LHCN-M2 (cell line): ENCODE measurements at places on chromosomes 5 and 9. TPM values are rescaled to one million over a fixed set of nuclear protein-coding genes. Genes with fewer than 3 reads are reported as not detected.

DNA sequence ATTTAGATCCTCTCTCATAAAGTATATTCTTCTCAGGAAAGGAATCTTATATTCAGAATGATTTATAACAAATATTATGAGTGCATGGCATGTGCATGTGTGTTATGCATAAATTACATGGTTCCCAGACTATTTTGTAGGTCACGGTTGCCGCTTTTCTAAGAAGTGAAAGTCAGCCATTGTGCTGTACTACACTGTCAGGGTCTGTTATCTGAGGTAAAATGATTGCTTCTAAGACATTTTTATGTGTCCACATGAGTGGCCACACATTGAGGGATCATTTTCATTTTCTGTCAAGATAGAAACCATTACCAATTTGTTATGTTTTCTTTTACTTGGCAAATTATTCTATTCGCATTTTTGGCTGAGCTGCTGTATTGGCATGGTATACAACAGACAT is 210.8 kb downstream of the CWC27 start:
- no peak for DNase-seq

DNA sequence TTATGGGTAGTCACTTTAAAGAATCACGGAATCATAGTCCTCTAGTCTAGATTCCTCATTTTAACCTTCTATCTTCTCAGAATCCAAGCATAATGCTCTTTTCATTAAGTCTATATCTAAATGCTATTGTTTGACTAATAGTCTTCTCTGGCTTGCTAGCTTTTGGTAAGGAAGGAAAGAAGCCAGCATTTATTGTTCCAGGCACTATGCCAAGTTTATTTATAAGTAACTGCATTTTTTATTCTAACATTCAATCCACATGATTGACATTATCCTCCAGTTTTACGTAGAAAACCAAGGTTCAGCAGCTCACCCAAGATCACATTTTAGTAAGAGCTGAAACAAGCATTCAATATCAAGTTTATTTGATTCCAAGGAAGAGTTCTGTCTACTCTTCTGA is 254.2 kb downstream of the SAXO1 start:
- no peak for DNase-seq

The ADRB2 gene
- 4.1 and 4.8 TPM in 2 replicates for total RNA-seq

GRCh38 chr5:95891499-95891898 is 69.0 kb upstream of the GLRX start:
- no peak for DNase-seq

DNA sequence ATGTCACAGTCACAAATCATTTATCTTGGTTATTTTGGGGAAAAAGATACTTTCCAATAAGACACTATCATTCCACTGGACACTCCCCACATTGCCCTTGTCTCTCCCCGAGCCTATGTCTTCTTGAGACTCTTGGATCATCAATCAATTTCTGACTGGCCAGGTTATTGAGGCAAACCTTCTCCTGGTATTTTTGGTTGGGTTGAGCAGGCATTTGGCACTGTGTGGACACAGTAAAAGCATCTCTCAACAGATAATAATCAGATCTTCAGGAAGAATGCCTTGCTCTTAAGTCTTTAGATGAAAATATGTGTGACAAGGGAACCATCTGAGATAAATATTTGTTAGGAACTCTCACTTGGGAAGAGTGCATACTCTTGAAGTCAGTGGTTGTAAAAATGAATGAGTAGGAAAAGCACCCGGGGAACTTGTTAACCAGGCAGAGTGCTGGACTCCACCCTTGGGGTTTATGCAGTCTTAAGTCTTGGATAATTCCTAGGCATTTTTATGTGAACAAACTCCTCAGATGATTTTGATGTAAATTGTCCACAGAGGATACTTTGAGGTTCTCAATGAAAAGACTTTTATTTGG is 223.8 kb upstream of the CLINT1 start:
- DNase-seq: no peak

- no peak for DNase-seq
These were observed 466.9 kb downstream of the DMRTA1 start for GRCh38 chr9:22913518-22913917.

The PCAT7 gene
- not detected in 2 replicates for total RNA-seq

The RASGRF2 gene
- under 0.01 TPM in 1 of 2 replicates, not detected in the other for total RNA-seq

The WDR38 gene
- total RNA-seq: not detected in 2 replicates

DNA sequence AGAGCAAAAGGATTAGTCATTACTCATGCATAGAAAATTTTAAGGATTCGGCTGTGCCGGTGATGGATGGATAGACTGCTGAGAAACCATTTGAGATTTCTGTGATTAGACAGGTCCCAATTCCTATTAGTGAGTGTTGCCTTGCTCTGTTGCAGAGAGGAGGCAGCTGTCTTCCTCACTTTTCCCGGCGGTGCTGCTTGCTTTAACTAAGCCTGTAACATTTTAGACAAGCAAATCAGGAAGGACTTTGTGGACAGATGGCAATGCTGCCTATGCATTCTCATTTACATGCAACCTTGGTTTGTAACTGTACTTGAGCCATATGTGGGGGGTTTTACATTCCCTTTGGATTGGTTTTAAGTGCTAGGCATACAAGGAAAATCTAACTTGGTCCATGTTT is 1176.3 kb downstream of the CDH18 start:
- DNase-seq: no peak

DNA sequence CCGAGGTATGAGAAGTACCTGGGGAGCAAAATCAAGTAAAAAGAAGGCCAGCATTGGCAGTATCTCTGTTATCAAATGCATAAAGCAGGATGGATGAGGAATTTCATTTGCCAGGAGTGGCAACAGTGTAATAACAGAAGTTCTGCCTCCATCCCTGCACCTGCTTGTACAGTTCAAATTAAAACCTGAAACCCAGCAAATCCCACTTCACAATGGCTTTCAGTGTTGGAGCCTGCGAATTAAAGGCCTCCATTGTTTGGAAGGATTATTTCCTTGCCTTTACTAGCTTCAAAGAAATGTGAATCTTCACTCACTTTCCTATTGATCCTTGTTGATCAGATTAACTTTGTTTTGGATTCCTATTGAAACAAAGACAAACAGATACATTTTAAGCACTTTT is 31.5 kb upstream of the IRX1 start:
- DNase-seq: no peak

DNA sequence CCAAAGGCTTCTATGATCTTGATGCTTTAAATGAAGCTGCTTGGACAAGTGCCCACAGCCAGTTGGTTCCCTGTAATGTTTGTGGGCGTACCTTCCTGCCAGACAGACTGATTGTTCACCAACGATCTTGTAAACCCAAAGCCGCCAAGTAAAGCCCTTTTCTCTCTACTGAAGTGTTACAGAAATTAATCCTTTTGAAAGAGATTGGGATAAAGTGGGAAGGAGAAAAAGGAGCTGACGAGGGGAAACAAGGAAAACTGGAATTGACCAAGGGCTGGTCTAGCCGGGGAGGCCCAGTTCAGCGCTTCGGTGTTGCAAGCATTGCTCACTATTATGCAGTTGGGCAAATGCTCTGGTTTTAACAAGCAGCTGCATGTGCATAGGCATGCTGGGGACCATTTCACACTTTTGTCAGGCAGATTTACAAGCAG is 53.2 kb downstream of the ZNF474 start:
- peak; percentile 91 for DNase-seq

The BNC2 gene
- 16.4 and 23.8 TPM in 2 replicates for total RNA-seq

The NRARP gene
- total RNA-seq: 0.06 TPM in 1 of 2 replicates, not detected in the other

DNA sequence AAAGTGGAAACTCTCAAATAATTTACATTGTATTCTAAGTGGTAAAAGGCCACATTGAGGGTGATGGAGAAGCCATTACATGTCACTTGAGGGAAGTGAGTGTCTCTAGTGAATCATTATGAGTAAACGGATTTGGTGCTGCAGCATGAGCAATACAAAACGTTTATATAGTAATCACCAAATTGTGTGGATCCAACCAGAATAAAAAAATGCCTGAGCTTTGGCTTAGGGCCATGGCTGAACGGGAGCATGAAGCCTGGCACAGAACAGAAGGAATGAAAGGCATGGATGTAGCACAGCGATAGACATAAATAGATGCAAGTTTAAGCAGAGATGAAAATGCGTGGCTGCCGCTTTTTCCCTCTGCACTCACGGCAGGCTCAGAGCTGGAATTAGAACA is 58.3 kb downstream of the PTTG1 start:
- DNase-seq: peak; percentile 73

The SMAD5 gene
- 56.3 and 66.5 TPM in 2 replicates for total RNA-seq

- no peak for DNase-seq
These were observed 524.5 kb downstream of the TMEM38B start for GRCh38 chr9:106218854-106219253.

The ACOT12 gene
- total RNA-seq: not detected in 2 replicates

DNA sequence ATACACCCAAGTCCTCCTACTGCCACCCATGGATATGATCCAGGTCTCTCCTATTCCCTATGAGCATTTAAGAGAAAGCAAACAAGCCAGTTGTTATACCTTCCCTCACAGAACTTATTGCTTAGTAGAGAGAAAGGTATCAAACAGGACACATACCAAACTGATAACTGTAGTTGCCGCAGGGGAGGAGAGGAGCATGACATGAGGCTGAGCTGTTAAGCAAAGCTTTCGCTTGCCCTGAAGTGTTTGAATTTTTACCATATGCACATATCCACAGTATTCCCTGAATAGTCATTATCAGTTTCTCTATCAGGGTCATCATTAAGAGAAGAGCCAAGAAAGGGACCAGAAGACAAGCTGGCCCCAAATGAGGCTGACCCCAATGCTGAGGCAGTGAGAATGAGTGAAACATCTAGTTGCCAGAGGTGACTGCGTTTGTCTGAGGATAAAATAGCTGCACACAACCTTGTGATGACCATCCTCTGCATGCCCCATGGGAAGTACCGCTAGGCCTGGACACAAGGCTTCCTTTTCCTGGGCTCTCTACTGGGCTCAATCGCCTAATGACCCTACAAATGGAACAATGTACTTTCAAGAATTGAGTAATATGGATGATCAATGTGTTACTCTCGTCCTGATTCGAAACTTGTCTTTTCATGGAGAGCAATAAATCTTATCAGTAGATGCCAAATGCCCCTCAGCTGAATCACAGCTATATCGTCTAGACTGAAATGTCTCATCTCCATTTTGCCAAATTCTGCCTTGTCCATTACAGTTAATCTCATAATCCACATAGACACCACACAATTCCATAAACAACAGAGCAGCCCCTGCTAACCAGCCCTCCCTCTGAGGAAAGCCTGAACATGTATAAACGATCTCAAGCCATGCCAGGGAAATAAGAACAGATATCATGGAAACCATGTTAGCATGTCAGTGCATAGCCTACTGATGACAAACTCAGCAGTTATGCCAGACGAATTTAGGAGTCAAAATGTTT is 4.3 kb upstream of the IFNK start:
- no peak for DNase-seq

DNA sequence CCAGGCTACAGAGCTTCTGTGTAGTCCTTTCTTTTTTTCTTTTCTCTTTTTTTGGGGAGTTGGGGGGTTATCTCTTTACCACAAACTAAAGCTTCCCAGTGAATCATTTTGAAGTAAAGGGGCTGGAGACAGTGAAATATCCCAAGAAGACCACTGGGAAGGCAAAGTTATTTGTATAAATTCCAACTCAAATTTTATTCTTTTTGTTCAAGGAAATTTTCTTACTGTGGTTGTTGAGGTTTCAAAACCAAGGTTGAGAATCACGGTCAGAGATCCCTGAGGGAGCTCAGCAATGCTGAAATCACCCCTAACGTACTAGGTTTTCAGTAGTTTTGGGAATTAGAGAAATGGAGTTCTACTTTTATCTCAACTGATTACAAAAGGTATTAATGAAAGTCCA is 175.7 kb downstream of the ARHGEF28 start:
- peak; percentile 36 for DNase-seq

DNA sequence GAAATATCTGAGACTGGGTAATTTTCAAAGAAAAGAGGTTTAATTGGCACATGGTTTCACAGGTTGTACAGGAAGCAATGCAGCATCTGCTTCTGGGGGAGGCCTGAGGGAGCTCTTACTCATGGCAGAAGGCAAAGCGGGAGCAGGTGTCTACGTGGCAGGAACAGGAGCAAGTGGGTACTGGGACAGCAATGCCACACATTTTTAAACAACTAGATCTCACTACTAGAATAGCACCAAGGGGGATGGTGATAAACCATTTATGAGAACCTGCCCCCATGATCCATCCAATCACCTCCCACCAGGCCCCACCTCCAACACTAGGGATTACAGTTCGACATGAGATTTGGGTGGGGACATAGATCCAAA is 47.6 kb upstream of the HOMER1 start:
- DNase-seq: no peak

GRCh38 chr9:93673021-93673838 is 96.8 kb downstream of the PHF2 start:
- peak; percentile 26 for DNase-seq

The CCL19 gene
- total RNA-seq: not detected in 2 replicates

DNA sequence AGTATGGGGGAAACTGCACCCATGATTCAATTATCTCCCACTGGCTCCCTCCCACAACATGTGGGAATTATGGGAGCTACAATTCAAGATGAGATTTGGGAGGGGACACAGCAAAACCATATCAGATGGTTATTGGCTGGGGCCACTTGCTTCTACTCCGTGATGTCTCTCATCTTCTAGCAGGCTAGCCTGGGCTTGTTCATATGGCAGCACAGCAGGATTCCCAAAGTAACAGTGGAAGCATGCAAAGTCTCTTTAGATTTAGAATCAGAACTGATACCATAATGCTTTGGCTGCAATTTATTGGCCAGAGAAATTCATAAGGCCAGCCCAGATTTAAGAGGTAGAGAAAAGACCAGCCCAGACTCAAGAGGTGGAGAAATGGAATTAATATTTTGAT is 126.2 kb downstream of the PTTG1 start:
- DNase-seq: no peak

The TAF11L7 gene
- not detected in 2 replicates for total RNA-seq

- DNase-seq: peak; percentile 45
These were observed 19.9 kb upstream of the CPEB4 start for GRCh38 chr5:173868096-173868880.

The GAS1 gene
- 159 TPM in 2 replicates for total RNA-seq
